ENCODE measurements at places on chromosomes 11 and 22. TPM values are rescaled to one million over a fixed set of nuclear protein-coding genes. Genes with fewer than 3 reads are reported as not detected.

The MMP8 gene
- polyA plus RNA-seq, result not detected

The PHLDA2 gene
- not detected for polyA plus RNA-seq

The MUC15 gene
- polyA plus RNA-seq, result not detected

The APOL5 gene
- not detected for polyA plus RNA-seq

The CRYBB3 gene
- not detected for polyA plus RNA-seq

The BIK gene
- polyA plus RNA-seq, result 2.8 TPM

The HPX gene
- polyA plus RNA-seq, result not detected

The MRPL23 gene
- polyA plus RNA-seq, result 48.8 TPM

The RRAS2 gene
- 6.1 TPM for polyA plus RNA-seq

The LARGE2 gene
- polyA plus RNA-seq, result 0.71 TPM

All from naive thymus-derived CD8-positive, alpha-beta T cell (primary cell).